ENCODE measurements at places on chromosomes 7 and 10.

- DNase-seq: no peak
These were observed 168.0 kb upstream of the LRRN3 start for GRCh38 chr7:110922906-110923305.

DNA sequence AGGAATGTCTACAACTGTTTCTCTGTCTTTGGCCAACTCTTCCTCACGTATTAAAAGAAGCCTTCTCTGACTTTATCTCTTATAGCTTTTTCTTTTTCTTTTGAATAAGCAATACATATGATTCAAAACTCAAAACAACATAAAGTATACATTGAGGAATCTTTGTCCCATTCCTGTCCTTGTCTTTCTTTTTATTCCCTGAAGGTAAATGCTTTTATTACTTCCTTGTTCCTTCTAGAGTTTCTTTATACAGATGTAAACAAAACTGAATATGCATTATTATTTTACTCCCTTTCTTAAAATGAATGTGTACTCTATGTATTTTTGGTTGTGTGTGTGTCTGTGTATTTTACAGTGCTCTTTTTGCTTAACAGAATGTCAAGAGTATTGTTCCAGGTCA lies 170.1 kb downstream of the CHN2 start:
- DNase-seq: no peak

DNA sequence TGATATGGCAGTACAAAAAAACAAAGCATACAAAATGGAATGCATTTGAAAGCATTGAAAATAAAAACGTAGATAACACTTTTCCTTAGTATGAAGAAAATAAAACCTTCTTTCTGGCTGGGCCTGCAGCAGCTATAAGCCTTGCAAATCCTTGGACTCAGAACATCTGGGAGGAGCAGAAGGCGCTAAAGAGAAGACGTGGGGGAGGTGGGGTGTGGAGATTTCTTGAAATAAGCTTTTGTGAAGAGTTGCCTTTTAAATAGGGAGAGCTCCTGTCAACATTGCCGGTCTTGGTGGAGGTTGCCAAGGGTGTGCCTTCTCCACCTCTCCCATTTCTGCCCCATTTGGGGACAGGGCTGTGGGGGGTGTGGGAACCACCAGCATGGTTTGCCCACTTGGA lies 128.7 kb downstream of the TMEM178B start:
- no peak for DNase-seq

GRCh38 chr7:54252256-54253035 lies 289.7 kb upstream of the VSTM2A start:
- no peak for DNase-seq

GRCh38 chr10:112841549-112841948 lies 108.5 kb upstream of the TCF7L2 start:
- no peak for DNase-seq

GRCh38 chr10:100882252-100882651 lies 30.5 kb upstream of the SLF2 start:
- DNase-seq: no peak

DNA sequence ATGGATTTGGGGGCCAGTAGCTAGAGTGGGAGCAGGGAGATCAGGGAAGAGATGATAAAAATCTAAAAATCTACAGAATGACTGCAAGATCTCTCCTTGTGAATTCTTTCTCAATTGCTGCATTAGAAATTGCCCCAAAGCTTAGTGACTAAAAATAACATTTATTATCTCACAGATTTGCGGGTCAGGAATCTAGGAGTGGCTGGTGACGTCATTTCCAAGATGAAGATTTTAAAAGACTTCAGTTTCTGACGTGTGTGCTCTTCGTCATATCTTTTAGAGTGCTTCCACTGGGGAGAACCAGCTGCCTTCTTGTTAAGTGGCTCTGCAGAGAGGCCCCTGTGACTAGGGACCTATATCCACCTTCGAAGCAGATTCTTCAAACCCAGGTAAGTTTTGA lies 112.6 kb downstream of the DGKI start:
- DNase-seq: no peak

DNA sequence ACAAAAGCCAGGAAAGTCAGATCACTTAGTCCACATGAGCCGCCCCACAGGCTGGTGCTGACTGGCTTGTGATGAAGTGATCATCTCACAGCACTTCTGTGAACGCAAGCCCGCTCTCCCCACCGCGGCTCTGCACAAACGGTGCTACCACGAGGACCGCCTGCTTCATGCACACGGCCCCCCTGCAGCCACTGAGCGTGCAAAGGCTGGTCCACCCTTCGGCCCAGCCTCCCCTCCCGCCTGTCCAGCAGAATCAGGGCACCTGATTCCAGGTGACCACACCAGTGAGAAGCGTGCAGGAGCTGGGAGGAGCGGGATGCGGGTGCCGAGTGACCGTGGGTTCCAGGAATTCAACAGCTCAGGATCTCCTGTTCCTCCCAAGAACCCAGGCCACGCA lies 32.2 kb downstream of the MAD1L1 start:
- no peak for DNase-seq

- DNase-seq: no peak
These were observed 634.8 kb downstream of the TYW1 start for GRCh38 chr7:67631476-67631875.

GRCh38 chr7:138169441-138169851 lies 93.2 kb downstream of the AKR1D1 start:
- no peak for DNase-seq

- DNase-seq: no peak
These were observed 2.2 kb downstream of the BBIP1 start for GRCh38 chr10:110916554-110917346.

GRCh38 chr10:103186128-103186527 lies 6.9 kb downstream of the NT5C2 start:
- DNase-seq: no peak

- DNase-seq: no peak
These were observed 32.9 kb downstream of the FAM241B start for GRCh38 chr10:69662901-69663300.

- DNase-seq: no peak
These were observed 70.1 kb upstream of the CABCOCO1 start for GRCh38 chr10:61592581-61592980.

DNA sequence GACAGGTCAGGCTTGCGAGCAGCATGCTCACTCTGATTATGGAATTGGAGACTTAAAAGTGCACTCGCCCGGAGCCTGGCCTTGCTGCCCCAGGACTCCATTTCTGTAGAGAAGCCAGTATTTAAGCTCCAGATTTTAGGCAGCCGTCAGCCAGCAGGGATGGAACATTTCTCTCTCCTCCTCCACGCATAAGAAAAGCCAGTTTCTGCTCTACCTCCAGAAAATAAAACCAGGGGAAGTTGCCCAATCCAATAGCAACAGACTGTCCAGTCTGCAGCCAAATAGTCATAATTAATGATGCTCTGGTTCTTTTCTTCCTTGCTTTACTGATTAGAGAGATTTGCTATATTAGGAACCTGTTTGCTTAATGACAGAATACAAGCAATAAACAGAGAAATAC lies 203.2 kb downstream of the GFRA1 start:
- DNase-seq: no peak

DNA sequence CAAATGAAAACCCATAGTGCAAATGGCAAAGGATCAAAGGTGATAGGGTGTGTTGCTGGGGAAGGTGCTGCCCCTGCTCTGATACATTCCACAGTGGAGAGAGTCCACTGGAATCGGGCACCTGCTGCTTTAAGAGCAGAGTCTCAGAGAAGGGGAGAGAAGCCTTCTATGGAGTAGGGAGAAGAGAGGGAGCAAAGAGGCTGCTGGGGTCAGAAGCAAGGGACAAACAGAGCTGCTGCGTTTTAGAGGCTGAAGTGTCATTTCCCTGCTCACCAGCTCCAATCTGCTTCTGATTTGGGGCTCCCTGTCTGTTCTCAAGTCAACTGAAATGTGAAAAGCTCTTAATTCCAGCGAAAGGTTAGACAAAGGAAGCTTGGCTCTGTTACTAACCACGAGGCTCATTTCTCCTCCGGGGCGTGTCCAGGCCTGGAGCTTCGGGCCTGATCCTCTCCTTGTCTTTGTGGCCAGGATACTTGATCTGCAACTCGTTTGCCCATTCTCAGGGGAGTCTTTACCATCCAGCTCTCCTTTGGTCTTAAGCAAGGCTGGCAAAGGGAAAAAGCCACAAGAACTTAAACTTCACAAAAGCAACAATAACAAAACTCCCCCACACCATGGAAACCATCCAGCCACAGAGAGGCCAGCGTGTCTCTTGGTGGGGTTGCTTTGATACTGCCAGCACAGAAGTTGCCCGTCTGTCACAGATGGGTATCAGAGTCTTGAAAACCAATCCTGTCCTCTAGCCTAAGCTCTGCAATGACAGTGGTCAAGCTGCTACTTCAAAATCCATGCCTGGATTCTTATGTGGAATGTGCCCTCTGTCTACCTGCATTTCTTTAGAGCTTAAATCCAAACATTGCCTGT lies 692.6 kb downstream of the SUGCT start:
- no peak for DNase-seq

DNA sequence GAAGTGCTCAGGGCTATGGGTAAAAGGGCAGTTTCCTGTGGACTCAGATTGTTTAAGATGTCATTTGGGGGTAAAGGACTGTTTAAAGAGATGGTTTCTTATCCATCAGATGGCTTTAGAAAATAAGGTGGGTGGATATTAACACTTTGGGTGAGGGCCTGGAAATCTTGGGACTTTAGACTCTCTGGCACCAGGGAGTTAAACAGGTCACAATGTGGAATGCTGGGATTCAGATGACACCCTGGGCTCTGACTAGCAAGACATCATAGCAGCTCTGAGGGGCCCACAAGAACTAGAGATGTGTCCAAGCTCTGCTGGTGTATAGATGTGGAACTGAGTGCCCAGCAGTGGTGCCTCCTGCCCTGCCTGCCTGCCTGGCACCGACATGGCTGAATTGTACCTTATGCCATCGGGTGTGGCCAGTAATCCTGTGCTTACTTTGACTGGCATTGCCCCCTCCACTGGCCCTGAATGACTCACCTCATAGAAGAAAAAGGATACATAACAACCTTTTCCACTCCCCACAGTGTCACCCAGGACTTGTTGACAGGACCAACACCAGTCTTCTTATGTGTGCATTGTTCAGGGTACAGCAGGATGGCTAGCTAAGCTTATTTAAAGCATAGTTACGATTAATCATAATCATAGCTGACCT lies 100.0 kb upstream of the PRR15 start:
- no peak for DNase-seq

- no peak for DNase-seq
These were observed 116.0 kb downstream of the ARID5B start for GRCh38 chr10:62017491-62017870.

DNA sequence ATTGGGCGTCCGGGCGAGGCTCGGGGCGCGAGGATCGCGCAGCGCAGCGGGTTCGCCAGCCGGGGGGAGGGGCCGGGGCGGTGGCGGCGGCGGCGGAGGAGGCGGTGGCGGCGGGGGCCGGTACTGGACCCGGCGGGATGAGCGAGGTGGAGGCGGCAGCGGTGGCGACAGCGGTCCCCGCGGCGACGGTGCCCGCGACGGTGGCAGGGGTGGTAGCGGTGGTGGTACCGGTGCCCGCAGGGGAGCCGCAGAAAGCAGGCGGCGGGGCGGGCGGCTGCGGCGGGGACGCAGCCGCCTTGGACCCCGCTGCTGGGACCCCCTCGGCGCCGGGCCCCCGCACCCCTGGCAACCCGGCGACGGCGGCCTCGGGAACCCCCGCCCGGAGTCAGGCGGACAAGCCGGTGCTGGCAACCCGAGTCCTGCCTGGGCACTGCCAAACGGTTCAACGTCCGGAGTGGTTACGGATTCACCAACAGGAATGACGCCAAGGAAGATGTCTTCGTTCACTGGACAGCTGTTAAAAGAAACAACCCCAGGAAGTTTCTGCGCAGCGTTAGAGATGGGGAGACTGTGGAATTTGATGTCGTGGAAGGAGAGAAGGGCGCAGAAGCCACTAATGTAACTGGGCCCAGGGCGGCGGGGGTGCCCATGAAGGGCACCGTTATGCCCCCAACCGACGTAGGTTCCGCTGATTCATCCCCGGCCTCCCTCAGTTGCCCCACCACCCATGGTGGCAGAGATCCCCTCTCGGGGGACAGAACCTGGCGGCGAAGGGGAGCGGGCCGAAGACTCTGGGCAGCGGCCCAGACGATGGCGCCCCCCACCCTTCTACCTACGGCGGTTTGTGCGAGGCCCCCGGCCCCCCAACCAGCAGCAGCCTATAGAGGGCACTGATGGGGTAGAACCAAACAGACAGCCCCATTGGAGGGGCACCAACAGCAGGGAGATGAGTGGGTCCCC lies 100.3 kb upstream of the CPXM2 start:
- peak; percentile 12 for DNase-seq

- no peak for DNase-seq
These were observed 65.6 kb downstream of the TWIST1 start for GRCh38 chr7:19051767-19052375.

GRCh38 chr7:6432781-6433180 lies 15.0 kb downstream of the DAGLB start:
- no peak for DNase-seq

DNA sequence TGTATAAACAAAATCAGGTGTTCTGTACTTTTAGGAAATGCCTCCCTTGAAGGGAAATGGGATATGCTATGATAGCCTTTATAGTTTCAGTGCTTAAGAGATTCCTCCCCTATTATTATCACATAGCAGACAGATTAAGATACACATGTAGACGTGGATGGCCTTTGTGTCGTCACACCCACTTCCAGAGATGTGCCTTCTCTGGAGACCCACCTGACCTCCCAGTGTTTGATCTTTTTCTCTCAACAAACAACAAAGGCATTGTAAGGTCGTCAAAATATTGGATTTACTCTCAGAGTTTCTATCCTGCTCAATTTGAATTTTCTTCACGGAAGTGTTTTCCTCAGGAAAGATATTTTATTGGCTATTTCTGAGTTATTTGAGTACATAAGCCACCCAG lies 25.7 kb upstream of the C1GALT1 start:
- no peak for DNase-seq

- DNase-seq: no peak
These were observed 9.5 kb upstream of the NPFFR1 start for GRCh38 chr10:70293169-70293843.

DNA sequence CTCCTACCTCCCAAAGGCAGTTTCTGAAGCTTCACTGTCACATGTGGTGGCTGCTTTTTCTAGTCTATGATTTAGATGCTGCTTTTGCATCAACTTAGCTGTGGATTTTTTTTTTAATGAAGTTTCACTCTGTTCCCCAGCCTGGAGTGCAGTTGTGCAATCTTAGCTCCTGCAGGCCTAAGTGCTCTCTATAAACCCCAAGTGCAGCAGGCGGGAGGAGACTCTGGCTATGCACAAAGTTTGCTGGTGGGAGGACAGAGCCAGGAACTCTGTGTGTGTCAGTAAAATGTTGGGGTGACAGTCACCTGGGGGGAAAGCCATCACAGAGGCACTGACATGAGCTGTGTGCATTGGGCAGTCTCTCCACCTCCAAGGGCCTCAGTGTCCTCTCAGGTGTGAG lies 138.8 kb upstream of the FAM20C start:
- DNase-seq: no peak

- DNase-seq: no peak
These were observed 134.4 kb upstream of the FAM3C start for GRCh38 chr7:121530227-121531174.

DNA sequence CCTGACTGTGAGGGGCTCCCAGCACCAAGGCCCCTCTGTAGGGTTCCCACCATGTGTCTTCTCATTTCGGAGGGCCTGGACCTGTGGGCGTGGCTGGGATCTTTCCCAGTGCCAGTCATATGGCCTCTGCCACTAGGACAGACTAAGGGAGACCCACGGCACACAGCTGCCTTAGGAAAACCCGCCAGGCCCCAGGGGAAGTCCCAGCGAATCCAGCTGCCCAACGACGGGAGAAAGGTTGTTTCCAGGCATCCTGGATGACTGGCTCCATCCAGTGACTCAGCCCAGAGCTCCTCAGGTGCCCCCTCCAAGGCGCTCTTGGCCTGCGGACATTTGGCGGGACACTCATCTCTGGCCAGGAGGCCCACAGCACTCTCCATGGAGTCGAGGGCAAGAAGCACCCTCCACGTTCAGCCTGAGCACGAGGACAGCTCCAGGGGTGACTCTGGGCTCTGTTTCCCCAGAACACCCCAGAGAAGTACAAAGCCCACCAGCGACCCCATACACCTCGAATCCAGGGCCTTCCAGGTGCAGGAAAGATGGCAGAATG lies 39.9 kb downstream of the PWWP2B start:
- DNase-seq: no peak
